NCI-H345 (cell line): ENCODE measurements at places on chromosomes 7 and 10.
A peak's percentile ranks its signal among the peaks of the same experiment; 100 is the strongest.

DNA sequence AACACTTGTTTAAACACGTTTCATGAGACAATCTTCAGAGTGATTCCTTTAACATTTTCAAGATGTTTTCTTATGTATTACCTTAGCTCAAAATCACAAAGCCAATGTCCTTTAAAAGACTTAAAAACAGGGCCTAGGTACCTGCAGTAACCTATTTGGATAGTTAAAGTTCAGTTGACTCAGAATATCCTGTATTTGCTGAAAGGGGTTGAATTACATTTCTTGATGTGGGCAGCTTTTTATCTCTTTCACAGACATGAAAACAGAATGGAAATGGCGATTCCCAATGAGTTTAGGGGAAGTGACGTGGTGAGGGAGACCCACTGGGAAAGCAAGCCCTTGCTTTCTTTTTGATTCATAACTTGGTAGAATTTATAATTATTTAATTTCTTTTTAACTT is 324.4 kb upstream of the AOAH start:
- no peak for DNase-seq

- DNase-seq: peak; percentile 28
Observed at GRCh38 chr7:100584683-100585510, 1.0 kb downstream of the LRCH4 start.

GRCh38 chr7:96219378-96220130 is 102.3 kb downstream of the SLC25A13 start:
- no peak for DNase-seq

- no peak for DNase-seq
Observed at GRCh38 chr10:101912561-101913179, 69.1 kb upstream of the KCNIP2 start.

GRCh38 chr10:73759512-73760115 is 15.4 kb downstream of the SEC24C start:
- no peak for DNase-seq

GRCh38 chr10:74202356-74202755 is 51.3 kb downstream of the ADK start:
- no peak for DNase-seq

GRCh38 chr7:138809346-138809745 is 11.3 kb upstream of the ATP6V0A4 start:
- DNase-seq: no peak

DNA sequence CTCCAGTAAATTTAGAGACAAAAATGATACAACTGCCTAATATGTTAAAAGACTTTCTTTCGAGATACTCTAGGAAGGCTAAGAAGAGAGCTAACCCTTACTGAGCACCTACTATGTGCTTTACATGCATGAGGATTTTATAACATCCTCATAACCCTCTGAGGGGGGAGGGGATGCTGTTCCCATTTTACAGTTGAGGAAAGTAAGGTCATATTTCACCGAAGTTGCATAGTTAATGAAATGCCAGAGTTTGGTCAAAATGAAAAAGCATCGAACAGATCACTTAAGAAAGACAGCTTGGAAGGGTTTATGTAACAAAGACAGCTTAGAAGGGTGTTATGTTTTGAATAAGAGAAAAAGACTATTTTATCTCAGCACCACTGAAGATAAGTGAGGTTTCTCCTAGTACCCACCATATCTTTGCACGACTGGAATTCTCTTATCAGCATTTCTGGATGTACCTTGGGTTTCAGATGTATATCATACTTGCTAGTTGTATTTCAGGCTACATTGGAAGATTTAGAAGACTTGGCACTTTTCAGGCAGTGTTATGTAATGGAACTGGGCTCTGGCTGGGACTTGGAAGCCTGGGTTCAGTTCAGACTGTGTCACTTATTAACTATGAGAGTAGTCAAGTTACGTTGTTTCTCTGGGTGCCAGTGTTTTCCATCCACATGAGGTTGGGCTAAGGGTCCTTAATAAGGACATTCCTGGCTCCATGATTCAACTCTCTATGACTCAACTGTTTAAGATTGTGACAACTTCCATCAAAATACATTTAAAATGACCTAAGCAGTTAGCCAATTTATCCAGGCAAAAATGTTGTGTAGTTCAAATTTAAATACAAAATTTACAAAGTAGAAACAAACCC is 6.0 kb downstream of the RHOBTB1 start:
- DNase-seq: no peak

DNA sequence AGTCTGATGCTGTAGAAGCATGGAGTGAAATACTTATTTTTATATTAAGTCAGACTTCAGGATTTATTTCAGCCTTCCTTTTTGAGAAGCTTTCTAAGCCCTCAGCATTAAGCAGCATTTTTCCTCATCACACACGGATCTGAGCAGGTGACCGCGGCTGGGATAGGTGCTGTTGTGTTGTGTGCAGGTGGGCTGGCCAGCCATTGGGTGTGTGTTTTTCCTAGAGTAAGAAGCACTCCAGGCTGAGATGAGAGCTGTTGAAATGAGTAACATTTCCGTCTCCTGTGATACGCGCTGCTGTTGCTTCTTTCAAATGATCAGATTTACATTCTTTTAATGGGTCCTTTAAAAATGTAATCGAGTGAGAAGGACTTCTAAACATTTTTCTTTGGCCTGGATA is 63.9 kb downstream of the INSYN2A start:
- DNase-seq: no peak
